ENCODE measurements at places on chromosomes 5 and 9.

DNA sequence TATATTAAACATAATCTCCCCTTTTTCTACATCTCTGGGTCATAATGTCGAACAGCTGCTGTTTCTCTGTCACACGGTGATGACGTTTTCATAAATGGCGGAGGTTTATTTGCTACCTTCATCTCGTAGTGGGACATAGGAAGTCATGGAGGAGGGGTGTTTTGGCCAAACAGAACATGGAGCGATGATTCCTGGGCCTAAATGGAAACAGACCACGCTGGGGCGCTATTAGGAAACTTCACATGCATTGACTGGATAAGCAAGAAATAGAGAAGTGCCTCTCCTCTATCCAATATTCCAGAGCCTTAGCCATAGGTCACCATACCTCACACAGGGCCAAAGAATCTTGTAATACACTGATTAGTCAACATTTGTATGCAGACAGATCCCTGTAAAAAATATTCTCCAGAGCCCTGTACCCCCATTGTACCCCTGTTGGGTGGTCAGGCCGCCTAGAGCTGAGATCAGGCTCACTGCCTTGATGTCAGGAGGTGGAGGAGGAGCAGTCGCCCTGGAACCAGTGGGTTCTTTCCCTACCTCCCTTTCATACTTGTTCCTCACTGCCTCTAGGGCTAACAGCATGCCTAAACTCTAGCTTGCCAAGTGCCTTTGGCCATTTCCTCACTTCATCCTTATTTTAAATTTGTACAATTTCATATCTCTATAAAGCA, 77.8 kb upstream of the SPIN1 start:
- no peak for DNase-seq

DNA sequence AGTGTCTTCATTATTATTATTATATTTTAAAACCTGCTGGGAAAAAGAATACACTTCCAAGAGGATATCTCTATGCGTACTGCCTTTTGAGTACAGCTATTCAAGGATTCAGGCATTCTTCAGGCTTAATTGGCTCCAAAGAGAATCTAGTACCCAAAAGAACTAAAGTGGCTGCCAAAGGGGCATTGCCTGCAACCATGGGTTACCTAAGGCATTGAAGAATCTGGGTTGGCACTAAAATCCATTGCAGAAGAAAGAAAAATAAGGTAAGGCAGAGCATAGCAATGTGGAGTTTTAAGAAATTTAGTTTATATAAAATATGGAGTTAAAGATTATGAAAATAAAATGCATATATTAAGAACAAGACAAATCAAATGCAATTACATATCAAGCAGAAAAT, 223.5 kb downstream of the TMEM161B start:
- DNase-seq = no peak

GRCh38 chr9:104775574-104775936, 11.6 kb downstream of the NIPSNAP3B start:
- no peak for DNase-seq

DNA sequence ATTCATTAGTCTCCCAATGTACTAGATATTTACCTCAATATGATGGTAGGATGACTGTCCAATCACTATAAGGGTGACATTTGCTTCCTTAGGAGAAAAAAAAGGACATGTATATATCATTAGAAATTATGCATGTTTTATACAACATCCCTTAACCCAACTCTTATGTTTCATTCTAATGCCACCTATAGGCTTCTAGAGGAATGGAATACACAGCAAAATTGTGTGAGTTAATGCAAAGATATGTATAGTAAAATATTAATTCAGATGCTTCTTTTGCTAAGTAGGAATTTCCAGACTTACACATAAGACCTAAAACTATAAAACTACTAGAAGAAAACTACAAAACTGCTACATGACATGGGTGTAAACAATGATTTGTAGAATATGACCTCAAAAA, 3.5 kb downstream of the PRXL2C start:
- DNase-seq = peak; percentile 8

DNA sequence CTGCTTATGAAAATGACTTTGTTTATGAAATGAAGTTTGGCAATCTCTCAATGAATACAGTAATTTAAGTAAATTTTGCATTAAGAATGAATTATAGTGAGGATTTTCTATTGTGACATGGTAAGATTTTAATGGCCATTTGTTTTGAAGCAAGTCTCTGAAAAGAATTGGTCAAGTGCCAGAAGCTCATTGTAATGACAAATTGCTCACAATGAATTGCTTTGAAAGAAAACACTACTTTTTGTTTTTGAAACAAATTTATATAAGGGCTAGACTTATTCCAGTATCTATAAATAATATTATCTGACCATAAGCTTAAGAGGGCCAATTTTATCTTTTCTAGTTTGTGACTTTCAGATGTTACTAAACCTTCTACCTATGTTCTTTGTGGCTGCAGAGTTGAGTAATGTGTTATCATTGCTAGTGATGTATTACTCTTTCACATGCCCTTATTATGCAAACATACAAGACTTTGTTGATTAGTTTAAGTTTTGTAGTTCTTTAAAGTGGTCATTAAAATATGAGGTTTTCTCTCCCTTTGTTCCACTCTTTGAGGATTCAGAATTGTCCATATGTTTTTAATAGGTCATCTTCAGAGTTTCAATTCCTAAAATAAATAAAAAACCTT, 93.0 kb upstream of the ZNF608 start:
- DNase-seq = no peak

- DNase-seq = no peak
Measured at GRCh38 chr5:14851597-14851996, 20.0 kb downstream of the ANKH start.

- no peak for DNase-seq
Measured at GRCh38 chr9:72037571-72037970, 22.8 kb downstream of the C9orf57 start.

- no peak for DNase-seq
Measured at GRCh38 chr5:178991190-178992145, 3.7 kb downstream of the GRM6 start.

- no peak for DNase-seq
Measured at GRCh38 chr5:96037128-96037527, 75.5 kb upstream of the ELL2 start.

DNA sequence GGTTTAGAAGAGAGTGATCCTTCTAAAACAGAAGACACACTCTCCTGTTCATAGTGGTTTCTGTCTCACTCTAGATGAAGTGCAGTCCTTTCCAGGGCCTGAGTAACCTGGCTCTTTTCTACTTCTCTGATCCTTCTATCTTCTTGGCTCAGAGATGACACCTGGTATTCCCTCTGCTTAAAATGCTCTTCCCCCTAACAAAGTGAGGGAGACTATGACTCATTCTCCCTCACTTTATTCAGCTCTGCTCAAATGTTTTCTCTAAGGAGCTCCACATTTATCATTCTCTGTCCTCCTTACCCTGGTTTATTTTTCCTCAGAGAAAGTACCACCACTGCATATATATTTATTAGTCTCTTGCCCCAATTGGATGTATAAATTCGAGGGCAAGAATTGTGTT, 24.6 kb downstream of the TUT7 start:
- no peak for DNase-seq

GRCh38 chr5:149348518-149348917, 3.2 kb downstream of the GRPEL2 start:
- no peak for DNase-seq

- no peak for DNase-seq
Measured at GRCh38 chr9:134267305-134267880, 58.9 kb upstream of the RXRA start.

GRCh38 chr5:56681346-56681745, 134.0 kb upstream of the MAP3K1 start:
- no peak for DNase-seq

DNA sequence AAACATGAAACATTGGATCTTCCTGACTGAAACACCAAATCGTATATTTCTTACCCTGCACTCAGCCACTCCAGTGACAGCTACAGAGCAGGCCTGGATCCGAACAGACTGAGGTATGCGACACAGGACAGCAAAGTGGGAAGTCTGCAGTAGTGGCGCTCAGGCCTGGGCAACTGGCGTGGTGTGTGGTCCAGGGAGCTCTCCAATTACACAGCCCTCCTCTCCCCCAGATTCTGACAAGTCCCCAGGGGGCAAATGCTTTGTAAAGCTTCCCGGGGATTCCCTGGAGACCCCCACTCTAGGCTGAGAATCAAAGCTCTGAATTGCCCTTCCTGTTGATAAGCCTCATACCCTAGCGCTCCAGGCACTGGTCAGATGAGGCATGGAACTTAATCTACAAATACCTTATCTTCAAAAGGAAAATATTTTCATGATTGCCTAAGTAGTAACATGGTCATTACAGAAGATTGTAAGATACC, 104.8 kb upstream of the ERCC6L2 start:
- DNase-seq = no peak

GRCh38 chr5:154430466-154430865, 15.3 kb upstream of the SAP30L start:
- DNase-seq = no peak

DNA sequence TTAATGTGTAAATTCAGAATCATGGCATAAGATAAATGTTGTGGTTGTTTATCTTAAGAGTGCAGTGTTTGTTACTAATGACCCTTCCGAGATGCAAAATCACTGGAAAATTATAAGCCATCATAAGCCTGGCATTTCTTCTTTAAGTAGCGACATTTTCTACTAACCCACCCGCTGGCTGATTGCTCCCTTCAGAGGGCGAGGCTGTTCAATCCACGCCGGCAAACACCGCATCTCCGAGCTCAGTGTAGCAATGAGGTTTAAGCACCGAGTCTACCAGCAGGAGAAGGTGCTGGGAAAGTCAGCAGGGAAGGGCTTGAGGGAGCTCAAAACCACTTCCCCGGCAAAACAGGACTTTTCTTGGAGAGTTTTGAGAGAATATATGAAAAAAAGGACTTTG, 52.7 kb downstream of the AK8 start:
- no peak for DNase-seq
